ENCODE measurements at places on chromosomes 1 and 21.

GRCh38 chr1:148333875-148334338 lies 149.2 kb downstream of the PPIAL4G start:
- DNase-seq = peak; percentile 79

GRCh38 chr1:234699795-234700665 lies 90.1 kb upstream of the IRF2BP2 start:
- no peak for DNase-seq

- DNase-seq = no peak
Observed at GRCh38 chr1:202909494-202909893, 17.5 kb downstream of the KLHL12 start.

DNA sequence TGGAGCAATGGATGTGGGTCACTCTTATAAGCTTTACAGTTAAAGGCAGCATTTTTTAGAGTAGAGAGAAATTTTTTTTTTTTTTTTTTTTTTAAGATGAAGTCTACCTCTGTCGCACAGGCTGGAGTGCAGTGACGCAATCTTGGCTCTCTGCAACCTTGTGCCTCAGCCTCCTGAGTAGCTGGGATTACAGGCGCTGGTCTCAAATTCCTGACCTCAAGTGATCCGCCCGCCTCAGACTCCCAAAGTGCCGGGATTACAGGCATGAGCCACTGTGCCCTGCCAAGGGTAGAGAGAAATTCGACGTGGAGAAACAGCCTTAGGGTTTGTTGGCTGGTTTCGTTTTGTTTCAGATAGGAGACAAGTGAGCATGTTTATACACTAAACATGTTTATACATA lies 594.2 kb upstream of the ADAMTS5 start:
- no peak for DNase-seq

Measured in NCI-H187 (cell line).